ENCODE measurements at places on chromosomes 13 and 19.

DNA sequence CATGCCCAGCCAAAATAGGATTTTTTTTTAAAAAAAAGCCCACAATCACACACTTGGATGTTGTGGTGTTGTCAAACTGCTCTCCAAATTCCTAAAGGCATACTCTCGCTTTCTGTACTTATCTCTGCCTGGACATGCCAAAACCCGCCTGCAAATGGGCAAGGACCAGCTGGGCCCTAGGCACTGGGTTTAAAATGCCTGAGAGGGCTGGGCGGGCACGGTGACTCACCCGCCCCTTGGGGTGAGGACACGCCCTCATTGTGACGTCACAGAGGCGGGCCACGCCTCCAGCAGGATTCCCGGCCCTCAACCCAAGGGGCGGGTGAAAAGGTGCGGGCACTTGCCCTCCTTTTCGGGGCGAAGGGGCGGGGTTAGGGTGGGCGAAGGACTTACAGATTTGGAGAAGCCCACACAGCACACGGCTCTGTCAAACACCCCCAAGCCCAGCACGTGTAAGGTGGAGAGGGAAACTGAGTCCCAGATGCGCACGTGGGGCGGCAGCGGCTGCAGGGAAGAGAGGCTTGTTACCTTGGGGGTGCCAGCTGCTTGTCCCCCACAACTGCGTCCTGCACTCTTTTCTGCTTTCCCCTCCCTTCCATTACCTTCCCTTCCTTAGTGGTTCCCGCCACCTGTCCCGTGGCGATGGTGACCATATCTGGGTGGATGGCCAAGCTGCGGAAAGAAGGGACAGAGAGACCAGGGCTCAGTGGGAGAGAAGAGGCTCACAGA is 6.6 kb downstream of the EML2 start:
- DNase-seq = no peak

DNA sequence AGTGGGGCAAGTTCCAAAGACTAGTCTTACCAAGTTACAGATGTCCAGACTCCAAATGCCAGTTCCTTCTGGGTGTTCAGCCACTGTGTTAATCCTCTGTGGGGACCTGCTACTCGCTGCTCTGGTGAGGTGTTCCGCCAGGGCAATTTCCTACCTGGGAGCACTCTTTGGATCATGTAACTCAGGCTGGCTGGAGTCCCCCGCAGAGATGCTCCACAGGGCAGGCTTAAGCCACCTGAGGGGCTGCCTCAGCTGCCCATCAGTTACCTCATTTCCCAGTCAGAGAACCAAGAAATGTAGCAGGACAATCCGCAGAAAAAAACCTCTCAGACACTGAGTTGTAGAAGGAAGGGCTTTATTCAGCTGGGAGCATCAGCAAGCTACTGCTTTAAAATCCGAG is 133.8 kb downstream of the ZNF737 start:
- no peak for DNase-seq

DNA sequence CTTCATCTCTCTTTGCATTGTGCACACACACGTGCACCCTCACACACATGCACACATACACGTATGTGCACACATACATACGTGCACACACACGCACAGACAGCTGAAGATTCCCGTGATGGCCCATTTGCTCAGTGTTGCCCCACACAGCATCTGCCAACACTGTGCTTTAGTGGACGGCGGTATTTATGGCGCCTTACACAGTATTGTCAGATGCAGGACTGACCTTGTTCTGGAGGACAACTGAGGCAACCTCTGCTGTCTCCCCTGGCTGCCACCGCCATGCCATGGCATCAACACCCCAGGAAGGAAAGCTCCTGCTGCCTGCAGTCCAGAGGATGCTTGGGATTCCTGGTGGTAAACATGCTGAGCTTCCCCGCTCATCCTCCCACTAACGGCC is 316.4 kb downstream of the TEX29 start:
- no peak for DNase-seq

DNA sequence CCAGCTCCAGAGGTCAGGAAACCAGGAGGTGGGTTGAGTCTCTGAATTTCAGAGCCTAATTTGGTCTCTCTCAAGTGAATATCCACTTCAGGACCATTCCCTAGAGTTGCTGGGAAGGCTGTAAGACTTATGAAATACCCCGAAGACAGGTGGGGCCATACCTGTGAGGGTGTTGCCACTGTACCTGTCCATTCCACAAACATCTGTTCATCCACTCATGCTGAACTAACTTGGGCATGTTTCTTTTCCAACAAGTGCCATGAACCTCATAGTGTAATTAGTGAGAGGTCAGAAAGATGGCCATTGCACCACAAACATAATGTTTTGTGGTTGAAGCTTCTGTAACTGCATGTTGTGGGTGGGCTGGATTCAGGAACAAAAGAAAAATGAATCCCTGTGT is 7.8 kb downstream of the ILF3 start:
- no peak for DNase-seq

DNA sequence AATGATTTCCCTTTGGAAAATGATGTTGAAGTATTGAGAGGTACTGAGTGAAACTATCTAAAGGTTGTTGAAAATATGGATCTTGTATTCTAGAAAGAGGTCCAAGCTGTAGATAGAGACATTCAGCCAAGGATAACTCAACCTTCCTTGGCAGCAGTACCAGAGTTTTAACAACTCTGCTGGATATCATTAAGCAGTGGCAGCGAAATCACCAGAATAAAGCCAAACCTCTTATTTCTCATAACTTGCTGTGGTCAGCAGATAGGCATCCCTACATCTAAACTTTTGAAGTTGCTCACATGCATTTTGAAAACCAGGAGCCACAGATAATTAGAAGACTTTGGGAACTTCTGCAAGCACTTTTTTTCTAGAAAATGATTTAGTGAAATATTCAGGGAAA is 559.8 kb downstream of the IRS2 start:
- no peak for DNase-seq

DNA sequence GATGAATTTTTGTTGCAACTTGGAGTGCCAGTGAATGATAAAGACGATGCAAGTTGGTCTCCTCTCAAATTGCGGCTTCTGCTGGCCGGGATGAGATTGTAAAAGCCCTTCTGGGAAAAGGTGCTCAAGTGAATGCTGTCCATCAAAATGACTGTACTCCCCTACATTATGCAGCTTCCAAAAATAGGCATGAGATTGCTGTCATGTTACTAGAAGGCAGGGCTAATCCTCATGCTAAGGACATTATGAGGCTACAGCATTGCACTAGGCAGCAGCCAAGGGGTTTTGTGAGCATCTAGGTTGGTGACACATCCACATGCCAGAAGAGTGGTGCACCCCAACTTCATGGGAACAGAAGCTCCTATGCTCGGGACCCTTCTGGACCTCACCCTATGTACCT is 22.2 kb upstream of the KLF5 start:
- no peak for DNase-seq

DNA sequence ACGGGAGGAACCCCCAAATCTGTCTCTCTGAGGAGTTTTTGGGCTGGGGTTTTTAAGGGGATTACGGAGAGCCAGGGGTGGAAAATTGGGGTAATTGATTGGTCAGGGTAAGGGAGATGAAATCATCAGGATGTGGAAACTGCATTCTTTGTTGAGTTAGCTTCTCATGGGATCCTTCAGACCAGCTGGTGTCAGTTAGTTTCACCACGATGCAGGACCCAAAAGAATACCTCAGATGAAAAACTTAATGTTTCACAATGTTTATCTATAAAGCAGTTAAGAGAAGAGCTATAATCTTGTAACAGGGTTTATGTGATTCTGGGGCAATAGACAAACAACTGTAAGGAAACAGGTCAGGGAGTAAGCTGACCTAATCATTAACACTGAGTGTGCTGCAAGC is 230.8 kb downstream of the POU4F1 start:
- DNase-seq = no peak
